ENCODE measurements at places on chromosomes 3 and 15.

DNA sequence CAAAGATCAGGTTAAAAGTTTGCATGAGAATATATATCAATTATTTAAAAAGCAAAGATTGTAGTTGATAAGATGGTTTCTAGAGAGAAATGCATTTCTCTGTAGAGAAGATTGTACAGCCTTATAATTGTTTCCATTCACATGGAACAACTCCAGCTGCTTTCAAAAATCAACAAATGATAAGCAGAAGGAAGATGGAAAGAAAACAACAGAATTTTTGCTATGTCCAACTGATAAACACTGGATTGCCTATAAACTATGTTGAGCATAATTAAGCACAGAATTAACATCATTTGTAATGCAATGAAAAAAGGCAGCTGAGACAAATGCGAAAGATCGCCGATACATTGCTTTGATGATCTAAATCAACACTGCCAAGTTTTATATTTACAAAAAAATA is 89.0 kb downstream of the C3orf85 start:
- DNase-seq = no peak

DNA sequence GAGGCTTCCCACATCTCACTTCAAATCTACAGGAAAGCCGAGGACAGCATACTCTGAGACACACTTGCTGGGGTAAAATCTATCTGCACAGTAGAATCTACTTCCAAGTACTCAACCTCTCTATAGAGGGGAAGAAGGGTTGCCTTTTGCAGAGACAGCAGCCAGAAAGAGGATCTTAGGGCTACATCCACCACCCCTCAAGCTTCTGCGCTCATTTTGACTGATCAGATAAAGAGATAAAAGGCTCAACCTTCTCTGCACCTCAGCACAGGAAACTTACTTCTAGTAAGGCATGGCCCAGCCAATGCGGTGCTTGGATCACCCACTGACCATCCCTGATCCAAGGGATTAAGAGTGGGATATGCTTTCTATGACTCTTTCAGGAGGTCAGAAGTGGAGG is 6.9 kb upstream of the SLC9A9 start:
- DNase-seq = no peak

DNA sequence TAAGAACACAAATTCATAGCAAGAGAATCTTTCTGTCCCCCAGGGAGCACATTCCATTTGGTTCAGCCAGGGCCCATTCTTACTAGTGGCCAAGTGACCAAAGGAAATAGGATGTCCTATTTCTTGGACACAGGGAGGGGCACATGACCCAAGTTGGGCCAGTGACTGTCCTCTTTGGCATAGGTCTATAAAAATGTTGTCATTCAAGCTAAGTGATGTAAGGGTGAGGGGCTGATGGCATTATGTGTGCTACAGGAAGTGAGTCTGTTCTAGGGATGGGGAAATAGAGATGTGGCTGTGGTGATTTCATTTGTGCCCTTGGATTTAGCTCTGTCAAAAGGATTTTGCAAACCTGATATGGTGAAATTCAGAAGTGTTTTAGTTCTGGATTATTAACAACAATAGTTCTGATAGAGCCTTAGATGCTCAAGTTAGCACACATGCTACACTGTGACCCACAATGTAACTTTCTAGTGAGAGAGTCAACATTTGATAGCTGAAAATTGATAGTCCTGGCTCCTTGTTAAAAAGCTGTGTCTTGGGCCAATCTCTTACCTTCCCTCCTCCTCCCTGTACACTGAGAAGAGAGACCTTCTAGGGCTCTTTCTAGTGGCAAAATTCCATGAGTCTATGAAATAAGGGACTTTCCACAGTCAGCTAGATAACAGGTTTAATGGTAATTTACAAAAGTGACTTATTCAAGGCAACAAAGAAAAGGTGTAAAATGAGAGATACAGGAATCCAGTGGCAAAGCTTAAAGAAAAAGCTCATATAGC is 117.2 kb downstream of the THRB start:
- DNase-seq = no peak

- DNase-seq = no peak
Observed at GRCh38 chr3:149332227-149332765, 1.1 kb downstream of the TM4SF18 start.

- no peak for DNase-seq
Observed at GRCh38 chr15:71385026-71385425, 269.8 kb downstream of the THSD4 start.

GRCh38 chr15:76258460-76258859 is 52.8 kb downstream of the ETFA start:
- no peak for DNase-seq

Data from activated B cell treated with CpG ODN at 0.5 μM for 24 hours (primary cell).